ENCODE measurements at places on chromosomes 2 and 18.

DNA sequence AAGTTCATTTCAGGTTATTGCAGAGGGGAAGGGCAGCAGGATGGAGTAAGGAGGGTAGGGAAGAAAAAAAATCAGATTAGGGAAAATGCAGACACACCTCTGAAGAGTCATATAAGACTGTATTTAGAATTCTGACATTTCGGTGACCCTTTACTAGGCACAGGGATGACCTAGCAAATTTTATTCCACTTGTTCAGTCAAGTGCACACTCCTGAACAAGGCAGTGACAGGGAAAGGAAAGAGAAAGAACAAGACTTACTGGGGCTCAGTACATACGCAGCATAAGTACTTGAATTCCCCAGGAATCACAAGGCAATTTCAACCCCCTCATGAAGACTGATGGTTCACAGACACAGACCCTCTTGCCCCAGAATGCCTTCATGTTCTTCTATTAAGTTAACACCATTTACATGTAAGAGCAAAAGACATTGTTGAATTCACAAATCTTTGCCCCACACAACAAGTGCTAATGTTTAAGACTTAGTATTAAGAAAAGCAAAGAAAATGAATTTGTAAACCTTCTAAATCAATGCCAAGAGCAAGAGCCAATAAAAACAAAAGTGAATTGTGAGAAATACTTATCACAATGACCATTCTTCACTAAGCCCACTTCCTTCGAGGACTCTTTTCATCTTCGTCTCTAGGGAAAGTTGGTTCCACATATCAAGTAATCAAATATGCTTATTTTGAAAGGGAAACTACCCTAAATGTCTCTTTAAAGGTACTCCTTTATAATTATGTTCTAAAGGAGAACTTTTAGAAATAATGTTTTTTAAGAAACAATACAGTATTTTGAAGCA lies 47.0 kb downstream of the COBLL1 start:
- DNase-seq: no peak

DNA sequence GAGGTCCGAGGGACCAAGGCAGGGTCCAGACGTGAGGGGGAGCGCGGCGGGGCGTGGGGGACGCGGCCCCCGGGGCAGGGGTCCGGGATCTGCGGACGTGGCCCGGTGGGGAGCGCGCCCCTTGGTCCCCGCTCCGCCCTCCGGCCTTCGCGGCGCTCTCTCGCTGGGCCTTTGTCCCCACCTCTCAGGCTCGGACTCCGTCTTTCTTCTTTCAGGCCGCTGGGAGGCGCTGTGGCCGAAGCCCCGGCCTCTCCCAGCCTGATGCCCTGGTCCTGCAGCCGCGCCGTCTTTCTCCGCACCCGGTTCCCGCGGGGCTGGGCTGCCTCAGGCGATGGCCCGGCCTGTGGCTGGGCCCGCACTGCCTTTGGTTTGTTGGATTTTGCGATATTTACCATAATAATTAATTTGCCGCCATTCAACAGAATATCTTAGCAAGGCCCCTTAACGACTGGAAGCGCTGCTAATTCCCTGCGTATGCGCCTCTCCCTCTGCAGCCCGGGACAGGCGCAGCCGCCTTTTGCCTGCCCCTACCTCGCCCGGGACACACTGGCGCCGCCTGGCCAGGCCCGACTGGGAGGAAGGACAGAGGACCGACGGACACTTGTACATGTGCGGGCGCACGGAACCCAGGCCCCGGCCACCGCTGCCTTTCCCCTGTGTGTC lies 10.8 kb downstream of the SIX3 start:
- peak; percentile 81 for DNase-seq

- DNase-seq: no peak
Observed at GRCh38 chr2:137973280-137973679, 9.0 kb downstream of the HNMT start.

GRCh38 chr18:14093307-14093915 lies 38.8 kb downstream of the ZNF519 start:
- DNase-seq: no peak

- DNase-seq: no peak
Observed at GRCh38 chr2:98172150-98172765, 85.3 kb downstream of the VWA3B start.

DNA sequence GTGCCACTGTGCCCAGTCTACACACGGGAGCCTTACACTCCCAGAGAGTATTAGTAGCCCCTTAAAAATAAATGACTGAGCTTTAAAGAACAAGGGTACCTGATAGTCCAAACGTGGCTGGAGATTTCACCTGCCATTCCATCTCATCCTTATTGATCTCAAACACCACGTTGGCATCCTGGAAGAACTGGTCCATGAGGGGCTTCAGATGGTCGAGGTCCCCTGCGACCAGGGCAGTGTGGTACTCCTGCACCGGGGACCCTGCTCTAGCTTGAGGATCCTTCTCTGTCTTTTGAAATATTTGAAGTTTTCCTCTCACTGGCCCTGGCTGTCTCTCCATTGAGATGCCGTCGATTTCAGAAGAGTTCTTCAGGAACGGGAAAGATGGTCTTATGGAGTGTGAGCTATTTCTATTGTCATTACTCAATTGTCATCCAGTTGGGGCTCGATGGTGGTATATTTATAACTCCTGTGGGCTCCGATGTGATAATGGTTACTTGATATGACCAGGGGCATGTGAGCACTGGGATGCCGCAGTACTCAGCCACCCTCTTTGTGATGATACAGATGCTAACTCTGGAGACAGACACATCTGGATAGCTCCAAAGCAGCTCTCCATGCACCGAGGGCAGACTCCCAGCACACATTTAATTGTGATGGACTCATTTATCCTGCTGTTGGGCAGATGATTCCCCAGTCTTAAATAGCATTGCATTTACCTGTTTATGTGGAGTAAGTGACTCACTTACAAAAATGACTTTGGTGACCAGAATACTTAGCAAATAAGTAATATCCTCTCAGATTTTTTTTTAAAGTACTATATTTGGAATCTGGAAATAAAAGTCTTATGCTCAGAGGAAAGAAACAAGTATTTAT lies 22.8 kb downstream of the ASB18 start:
- DNase-seq: no peak

GRCh38 chr2:69770193-69770702 lies 28.3 kb downstream of the ANXA4 start:
- peak; percentile 42 for DNase-seq

DNA sequence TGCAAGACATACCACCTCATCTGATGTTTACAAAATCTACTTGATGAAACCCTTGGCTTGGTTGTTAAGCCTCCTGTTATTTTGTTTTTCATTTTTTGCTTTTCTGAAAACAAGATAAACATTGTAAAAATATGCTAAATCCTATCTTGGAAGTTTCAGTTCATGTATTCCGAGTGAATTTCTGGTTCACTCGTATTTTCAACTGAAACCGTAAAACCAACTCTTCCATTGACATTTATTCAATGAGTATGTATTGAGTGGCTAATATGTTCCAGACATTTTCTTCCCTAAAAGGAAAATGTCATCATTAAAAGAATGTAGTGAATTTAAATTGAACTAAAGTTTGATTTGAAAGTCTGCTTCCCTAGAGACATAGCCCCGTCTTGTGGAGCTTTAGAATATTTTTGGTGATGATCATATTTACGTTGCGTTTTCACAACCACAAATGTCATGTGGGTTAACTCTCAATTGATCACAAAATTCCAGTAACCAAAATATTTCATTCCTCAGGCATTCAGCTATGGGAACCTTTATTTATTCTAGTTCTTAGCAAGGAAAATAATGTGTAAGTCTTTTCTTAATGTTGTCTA lies 204.2 kb downstream of the MBD2 start:
- DNase-seq: no peak

GRCh38 chr2:45786836-45787357 lies 135.4 kb downstream of the PRKCE start:
- no peak for DNase-seq

DNA sequence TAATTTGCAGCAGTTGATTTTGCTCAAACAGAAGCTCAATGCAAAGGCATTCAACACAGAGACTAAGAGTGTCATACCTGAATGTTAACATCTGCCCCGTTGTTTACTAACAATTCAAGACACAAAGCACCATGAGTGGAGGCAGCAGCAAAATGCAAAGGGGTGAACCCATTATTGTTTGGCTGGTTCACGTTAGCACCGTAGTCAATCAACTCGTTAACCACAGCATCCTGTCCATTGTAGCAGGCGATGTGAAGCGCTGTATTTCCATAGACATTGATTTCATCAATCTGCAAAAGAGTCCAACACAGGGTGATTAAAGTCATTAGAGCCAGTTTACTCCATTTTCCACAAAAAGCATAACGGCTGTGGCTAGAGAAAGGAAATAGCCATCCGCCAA lies 189.3 kb downstream of the ANKRD44 start:
- DNase-seq: no peak

DNA sequence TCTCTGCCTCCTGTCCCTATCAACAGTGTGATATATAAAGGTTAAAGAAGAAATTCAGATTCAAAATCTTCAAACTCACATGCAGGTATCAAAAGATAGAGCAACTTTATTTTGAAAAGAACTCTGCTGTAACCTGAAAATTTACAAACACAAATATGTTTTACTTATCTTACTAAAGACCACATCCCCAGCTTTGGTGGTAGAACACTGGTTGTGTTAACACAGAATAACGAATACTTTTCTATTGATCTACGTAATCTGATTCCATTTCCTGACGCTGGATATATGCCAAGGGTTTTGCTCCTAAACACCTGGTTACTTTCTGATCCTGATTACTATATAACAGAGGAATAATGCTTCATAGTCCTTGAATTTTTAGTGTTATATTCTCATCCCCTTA lies 23.1 kb upstream of the SLC39A10 start:
- no peak for DNase-seq

- DNase-seq: no peak
Observed at GRCh38 chr2:231270221-231271114, 72.0 kb downstream of the ARMC9 start.

GRCh38 chr2:6750411-6751158 lies 115.1 kb downstream of the CMPK2 start:
- DNase-seq: no peak

DNA sequence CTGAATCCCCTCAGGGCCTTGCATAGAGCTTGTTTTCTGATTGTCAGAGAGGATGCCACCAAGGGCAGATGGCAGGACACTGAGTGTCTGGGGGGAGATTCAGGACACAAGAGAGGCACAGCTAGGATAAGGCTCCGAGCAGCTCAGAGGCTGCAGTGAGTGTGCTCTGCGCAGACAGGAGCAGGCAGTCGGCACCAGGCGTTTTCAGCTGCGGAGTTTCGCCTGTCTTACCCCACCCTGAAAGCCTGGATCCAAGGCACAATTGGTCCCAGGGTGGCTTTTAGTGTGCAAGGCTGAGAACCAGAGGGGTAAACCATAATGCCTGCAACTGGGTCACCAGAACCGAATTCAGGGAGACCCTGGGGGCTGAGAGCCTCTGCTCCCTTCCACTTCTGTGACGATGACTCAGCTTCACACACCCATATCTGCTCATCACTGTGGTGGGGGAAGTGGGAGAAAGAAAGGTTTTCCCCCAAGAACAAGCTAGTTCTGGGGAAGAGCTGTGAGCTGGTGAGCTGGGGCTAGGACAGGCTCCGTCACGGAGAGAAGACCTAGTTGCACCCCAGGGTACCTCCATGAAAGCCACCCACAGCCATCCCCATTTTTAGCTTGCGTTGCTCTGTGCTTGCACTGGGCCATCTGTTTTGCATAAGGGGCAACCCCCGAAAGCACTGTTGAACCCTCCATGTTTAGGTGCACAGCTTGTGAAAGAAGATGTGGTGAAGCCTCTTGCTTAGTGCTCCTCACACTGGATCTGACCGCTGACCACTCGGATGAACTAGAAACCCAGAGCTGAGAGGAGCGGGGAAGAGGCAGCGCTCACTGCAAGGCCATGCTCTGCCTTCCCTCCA lies 173.7 kb downstream of the CELF4 start:
- DNase-seq: no peak

- DNase-seq: no peak
Observed at GRCh38 chr2:46351098-46351749, 54.0 kb downstream of the EPAS1 start.

DNA sequence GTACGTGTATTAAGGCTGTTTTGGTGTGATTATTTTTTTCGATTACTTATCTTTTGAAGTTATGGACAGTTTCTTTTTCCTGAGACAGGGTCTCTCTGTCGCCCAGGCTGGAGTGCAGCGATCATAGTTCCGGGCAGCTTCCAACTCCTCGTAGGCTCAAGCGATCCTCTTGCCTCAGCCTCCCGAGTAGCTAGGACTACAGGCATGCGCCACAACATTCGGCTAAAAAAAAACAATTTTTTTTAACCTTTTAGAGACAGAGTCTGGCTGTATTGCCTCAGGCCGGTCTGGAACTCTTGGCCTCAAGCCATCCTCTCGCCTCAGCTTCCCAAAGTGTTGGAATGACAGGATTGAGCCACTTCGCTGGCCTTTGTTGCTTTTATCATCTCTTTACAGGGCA lies 945 bp downstream of the HAT1 start:
- peak; percentile 80 for DNase-seq

DNA sequence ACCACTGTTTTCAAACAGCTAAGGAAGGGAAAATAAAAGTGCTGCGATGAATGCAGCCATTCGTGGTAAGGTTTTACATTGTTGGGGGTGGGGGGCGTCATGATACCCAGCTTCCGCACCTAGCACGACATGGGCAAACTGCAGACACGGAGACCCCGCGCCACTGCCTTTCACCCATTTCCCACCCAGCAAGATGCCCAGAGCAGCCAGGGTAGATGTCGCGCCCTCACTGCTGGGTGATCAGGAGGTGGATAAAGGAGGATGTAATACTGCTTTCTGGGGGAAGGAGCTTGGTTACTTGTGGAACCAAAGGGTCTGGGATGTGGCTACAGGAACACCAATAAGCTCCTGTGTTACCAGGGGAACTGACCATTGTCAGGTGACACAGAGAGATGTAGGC lies 138.4 kb downstream of the ZNF516 start:
- no peak for DNase-seq

DNA sequence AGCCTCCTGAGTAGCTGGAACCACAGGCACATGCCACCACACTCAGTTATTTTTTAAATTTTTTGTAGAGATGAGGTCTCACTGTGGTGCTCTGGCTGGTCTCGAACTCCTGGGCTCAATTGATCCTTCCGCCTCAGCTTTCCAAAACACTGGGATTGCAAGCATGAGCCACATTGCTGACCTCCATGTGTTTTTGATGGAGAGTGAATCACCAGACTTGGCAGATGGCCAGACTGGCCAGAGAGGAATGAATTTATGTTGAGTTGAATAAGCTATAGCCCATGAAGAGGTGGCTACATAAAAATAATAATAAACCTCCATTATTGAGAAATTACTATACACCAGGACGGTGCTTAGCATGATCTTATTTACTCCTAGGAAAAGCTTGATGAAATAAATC lies 91.5 kb downstream of the MREG start:
- DNase-seq: no peak

DNA sequence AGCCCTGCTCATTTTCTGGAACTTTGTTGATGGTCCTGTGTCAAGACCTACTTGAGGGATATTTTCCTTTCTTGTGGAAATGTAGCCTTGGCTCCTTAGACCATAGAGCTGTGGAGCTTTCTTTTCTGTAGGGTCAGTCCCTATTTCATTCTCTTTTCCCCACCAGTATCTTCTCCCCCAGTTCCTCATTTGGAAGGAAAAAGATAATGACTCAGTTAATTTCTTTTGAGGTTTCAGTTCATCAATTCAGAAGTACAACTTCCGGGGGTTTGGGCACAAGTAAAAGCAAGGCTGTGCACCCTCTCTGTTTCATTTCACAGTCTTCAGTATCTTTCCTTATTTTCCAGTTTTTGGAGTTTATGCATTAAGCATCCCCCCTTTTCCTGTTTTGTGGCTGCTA lies 70.7 kb downstream of the CDC42EP3 start:
- DNase-seq: peak; percentile 42

GRCh38 chr2:168212866-168213265 lies 34.5 kb downstream of the STK39 start:
- DNase-seq: no peak
